Immature natural killer cell (primary cell): ENCODE measurements at places on chromosomes 16 and 17.

DNA sequence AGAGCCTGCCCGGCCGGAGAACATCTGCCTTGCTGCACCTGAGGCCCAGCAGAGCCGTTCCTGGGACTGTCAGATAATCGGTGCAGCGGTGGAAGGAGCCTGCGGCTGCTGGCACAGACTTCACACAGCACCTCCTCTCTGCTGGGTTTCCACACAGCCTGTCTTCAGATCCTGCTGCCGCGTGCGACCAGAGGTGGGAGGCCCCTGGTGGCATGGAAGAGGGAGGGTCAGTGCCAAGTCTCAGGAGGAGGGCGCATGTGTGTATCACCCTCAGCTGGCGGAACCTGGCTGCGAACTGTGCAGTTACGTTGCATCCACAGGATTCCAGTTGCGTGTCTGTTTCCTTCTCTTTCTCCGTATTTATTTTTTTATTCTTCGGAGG lies 3.3 kb downstream of the CDK5R1 start:
- no peak for DNase-seq

- DNase-seq: peak; percentile 43
These were observed 21.5 kb downstream of the GPR179 start for GRCh38 chr17:38322156-38322779.

DNA sequence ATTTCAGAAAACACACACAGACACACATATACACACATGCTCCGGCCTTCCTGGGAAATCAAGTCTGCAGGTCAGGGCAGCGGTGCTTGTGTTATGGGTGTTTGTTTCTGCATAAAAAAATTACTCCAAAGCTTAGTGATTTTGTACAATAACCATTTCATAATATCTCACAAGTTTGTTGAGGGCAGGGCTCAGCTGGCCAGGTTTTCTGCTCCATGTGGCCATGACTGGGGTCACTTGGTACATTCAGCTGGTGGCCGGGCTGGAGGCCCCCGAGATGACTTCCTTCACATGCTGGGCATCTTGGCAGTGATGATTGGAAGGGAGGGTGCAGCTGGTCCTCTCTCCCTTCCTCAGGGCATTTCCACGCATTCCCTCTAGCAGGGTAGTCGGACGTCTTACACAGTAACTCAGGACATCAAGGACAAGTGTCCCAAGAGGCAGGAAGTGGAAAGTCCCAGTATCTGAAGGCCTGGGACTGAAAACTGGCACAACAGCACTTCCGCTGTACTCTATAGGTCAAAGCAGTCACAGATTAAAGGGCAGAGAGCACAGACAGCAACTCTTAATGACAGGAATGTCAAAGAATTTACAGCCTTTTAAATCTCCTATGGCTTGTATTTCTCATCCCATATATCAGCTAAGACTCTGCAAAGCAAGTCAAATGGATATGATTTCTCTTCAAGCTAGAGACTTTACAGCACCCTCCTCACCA lies 127.4 kb downstream of the ZNF18 start:
- no peak for DNase-seq

DNA sequence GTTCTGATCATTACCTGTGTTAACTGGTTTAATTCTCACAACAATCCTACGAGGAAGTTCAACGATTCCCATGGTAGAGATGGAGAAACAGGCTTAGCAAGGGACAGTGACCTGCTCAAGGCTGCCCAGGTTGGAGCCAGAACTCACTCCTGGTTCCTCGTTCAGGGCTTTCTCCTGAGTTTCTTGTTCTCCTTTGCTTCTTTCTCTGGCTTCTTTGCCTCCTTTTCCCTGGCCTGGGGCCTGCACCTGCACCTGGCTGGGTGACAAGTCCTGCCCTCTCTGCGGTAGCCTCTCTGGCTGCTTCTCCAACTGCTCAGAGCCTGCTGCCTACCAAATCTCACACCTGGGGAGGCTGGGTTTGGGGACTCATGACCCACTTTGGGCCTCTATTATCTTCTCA lies 2.8 kb downstream of the CCL22 start:
- no peak for DNase-seq

GRCh38 chr16:83888672-83889044 lies 10.3 kb upstream of the MLYCD start:
- no peak for DNase-seq

DNA sequence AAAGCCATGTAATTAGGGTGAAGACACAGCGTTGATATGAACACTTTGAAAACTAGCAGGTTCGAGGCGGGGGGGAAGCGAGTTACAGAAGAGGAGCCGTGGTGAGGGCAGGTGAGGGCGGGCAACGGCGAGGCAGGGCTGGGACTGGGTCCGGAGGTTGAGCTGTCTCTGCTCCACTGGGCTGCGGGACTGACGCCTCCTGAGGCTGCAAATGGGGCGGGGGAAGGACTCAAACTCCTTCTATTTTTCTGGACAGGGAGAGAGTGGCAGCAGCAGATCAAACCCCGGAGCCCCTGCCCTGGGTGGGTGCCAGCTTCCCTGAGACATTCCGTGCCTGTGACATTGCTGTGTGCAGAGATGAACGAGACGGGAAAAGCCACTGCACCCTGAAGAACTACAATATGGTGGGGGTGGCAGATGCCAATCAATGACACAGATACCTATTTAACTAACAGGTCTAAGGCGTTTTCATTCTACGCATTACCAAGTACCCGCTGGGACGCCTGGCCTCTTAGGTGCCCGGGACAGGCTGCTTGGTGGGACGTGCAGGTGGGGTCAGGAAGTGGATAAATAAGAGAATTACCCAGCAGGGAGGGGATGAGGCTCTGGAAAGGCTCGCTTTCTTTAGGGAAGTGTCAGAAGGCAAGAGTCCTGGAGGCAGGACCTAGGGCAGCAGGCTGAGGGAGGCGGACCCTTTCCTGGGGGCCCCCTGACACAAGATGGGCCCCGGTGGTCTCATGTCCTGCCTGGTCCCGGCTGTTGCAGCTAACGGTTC lies 30.4 kb downstream of the RPH3AL start:
- no peak for DNase-seq

DNA sequence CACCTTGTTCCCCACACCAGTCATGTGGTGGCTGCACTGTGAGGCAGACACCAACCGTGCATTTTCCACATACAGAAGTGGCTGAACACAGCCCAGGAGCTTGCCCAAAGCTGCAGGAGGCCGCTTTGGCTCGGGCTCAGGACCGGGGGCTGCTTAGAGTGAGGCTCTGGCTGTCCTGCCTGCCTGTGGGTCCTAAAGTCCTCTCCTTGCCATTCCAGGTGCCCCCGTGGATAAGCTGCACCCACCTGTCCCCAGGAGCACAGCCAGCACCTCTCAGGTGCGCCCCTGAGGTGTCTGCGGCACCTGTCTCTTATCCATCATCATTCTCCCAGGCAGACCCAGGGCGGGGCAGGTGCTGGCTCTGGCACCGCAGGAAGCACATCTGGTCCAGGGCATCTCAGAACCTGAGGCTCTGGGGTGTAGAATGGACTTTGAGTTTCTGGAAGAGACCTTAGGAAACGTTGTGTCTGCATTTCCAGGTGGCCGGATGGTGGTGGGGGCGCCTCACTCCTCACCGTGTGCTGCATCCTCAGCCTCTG lies 180.5 kb upstream of the ZNF469 start:
- no peak for DNase-seq

DNA sequence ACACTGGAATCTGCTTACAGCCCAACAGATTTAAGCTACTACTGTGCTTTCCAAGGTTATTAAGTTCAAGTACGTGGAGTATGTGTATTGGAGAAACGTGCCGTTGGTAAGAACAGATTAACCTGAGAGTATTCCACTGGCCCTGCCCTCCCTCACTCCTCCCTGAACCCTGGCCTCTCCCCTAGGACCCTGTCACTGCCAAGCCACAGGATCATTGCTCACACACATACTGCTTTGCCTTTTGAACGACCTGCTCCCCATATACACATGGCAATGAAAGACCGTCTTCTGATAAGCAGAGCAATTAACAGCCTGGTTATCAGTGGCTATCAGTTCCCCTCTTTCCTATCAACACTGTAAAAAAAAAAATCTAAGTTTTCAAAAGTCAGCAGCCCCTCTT lies 458.9 kb upstream of the DYNLRB2 start:
- DNase-seq: no peak

DNA sequence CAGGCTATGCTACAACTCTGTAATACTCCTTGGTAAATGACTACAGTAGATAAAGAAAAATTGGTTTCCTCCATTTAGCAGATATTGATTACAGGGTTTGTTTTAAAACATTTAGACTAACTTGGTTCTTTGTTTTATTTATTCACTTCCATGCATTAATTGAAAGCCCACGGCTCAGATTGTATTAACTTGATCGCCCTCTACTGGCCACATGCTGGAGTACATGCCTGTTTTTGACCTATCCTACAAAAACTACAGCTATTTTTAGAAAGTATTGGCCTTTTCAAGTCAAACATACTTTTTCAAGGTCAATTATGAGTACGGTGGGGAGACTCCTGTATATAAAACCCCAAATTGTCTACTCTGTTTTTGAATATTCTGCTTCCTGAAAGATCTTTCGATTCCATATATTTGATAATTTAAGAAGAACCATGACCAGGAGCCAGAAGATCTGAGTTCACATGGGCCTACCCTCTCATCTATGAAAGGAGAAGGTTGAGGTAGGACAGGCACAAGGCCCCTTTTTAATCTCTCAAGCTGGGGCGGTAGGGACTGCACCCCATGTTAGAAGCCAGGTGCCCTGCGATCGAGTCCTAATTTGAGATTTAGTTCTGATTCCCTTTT lies 51.8 kb downstream of the CA10 start:
- peak; percentile 2 for DNase-seq

GRCh38 chr17:2034806-2035540 lies 5.0 kb downstream of the DPH1 start:
- no peak for DNase-seq

DNA sequence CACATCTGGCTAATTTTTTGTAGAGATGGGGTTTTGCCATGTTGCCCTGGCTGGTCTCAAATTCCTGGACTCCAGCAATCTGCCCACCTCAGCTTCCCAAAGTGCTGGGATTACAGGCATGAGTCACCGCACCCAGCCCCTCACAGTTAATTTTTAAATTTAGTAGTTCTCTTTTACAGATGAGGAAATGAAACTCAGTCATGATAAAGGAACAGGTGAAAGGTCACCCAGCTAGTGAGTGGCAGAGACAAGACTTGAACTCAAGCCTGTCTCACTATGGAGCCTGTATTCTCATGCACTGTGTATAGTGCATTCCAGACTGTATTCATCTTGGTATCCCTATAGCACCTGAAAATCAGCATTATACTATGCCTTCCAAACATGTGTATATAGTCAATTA lies 77.1 kb upstream of the WSB1 start:
- no peak for DNase-seq

DNA sequence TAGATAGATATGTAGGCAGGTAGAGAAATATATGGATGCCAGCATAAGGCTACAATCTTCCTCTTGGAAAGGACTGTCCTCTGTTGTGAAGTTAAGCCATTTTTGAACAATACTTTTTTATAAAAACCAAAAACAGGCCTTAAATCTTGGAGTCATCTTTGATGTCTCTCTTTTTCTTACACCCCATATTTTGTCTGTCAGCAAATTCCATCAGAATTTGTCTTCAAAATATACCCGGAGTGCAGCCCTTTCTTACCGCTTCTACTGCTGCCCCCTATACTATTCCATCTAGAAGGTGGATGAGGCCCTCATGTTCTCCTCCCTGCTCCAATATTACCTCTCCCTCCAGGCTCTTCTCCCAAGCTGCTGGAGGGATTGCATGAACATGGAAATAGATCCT lies 326.5 kb downstream of the HAPSTR1 start:
- DNase-seq: no peak

DNA sequence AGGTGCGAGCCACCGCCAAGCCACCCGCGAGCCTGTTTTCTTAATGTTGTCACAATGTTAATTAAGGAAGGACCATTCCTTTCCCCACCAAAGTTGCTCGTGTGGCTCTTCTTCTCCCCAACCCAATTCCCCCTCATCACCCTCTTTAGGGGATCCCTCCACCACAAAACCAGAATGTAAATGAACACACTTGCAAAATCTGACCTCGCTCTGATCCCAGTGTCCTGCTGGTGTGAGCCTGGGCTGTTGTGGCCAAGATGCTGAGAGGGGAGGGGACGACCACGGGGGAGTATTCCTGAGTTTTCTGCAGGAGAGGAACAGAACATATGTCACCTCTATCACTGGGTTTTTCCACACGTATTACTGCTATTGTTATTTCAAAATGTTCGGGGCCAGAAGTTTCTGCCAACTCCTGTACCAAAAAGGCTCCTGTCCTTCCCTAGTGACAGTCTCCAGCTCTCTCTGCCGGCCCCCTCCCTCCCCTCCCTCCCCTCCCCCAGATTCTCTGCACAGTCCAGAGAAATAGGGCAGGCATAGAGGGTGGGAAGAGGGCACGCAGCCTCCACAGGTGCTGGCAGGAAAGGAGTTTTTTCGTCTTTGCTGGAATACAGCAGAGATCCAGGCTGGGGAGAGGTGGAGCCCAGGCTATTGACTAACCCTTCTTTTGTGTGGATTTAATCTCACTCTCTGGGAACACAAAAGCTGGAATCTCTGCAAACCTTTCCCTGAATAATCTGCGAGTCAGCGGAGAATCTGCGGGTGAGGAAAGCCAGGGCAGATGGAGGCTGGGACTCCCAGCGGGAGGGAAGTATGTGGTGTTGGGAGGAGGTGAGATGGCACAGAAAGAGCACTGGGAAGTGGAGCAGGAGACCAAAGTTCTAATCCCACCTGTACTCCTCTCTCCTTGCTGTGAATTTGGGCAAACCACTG lies 4.5 kb upstream of the CA4 start:
- no peak for DNase-seq

- no peak for DNase-seq
These were observed at the start of gene SLC5A10 for GRCh38 chr17:18951941-18952842. Gene SLC5A10, plus strand, starts transcription at chr17:18952165. Its CDS starts 41 bp downstream, at chr17:18952206.

DNA sequence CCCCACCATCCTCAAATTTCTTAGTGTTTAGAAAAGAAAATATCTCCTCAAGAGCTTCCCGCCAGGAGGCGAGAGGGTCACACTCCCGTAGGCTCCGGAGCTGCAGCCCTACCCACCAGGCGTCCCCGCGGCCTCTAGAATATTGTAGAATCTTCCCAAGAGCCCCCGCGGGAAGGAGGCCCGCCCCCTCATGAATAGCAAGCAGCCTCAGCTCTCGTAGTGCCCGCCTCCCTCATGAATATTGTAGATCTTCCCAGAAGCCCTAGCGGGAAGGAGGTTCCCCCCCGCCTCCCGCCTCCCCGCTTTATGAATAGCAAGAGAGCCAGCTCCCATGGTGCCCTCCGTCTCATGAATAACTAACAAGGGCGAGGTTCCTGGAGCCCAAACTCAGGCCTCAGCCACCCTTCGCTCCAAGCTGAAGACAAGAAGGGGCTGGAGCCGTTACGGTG lies at the start of gene FBXO47:
FBXO47 (minus strand) TSS at position 114 of the 449 bp plus-strand sequence. CDS start 4,378 bp downstream, outside the sequence.
- peak; percentile 78 for DNase-seq

- no peak for DNase-seq
These were observed 1.1 kb downstream of the CACNB1 start for GRCh38 chr17:39196241-39196807.

DNA sequence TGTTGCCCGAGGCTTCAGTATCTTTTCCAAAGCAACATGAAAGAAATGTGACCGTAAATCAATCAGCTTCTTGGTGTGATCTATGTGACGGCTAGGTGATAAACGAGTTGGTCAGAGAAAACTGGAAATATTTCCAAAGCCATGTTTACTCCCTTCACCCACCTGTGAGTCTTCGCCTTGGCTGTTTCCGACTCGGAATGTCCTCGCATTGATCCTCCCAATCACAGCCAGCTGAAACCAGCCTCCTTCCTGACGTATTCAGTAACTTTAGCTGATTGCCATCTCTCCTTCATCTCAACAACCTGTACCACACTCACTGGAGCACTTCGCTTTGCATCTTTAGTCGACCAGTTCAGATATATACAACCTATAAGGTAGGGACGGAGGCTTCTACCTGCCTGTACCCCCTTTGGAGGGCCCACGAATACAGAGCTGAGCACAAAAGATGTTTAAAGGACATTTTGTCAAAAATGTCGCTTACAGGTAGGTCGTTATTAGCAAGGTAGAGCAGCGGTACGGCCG lies 705 bp downstream of the KRABD2 start:
- DNase-seq: no peak
